Stimulated activated CD4-positive, alpha-beta T cell treated with anti-CD3 and anti-CD28 coated beads, Interleukin-15, amount 100 ng/mL, for 1 hour (primary cell): ENCODE measurements at places on chromosomes 4 and X.

- DNase-seq = no peak
Observed at GRCh38 chrX:103539695-103540094, 20.4 kb upstream of the RAB40A start.

GRCh38 chrX:18885328-18886004 lies 98.4 kb downstream of the PHKA2 start:
- DNase-seq = no peak

- no peak for DNase-seq
Observed at GRCh38 chrX:70089604-70090297, 27.5 kb downstream of the OTUD6A start.

- no peak for DNase-seq
Observed at GRCh38 chr4:150904671-150905070, 110.4 kb downstream of the LRBA start.

- no peak for DNase-seq
Observed at GRCh38 chrX:126338916-126339315, 172.8 kb upstream of the DCAF12L2 start.

GRCh38 chr4:110543577-110543976 lies 67.6 kb downstream of the ENPEP start:
- no peak for DNase-seq

DNA sequence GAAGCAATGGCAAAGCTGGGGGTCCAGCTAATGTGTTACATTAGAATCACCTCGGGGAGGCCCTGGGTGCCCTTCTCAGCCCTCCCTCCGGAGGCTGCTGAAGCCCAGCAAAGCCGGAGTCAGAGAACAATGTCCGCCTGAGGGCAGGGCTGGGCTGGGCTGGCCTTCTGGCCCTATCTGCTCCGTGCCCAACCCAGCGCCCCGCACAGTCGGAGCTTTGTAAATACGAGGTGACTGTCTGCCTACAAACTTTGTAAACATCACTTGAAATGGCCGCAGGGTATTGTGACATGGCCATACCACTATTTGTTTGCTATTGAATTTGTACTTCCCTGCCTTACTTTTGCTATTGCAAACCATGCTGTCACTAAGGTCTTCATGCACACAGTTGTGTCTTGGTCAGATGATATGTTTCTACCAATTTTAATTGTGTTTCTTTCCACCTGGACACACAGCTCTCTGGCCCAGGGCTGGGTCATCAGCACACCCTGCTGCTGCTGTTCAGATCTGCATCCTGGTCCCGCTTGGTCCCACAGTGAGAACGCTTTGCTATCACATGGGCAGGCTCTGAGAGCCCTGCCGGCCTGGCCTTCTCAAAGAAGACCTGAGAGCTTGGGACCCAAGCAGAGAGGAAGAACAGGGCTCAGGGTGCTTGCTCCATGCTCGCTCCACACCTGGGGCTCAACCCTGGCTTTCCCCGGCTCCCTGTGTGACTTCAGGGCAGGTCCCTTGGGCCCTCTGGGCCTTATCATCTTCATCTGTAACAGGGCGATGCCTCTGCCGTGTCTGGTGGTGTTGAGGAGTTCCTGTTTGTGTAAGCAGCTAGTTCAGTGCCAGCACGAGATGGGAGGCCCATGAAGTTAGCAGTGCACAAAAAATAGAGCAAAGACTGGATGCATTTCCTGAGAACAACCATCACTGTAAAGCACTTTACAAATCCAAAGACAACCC lies 2.3 kb downstream of the S100P start:
- DNase-seq = no peak

DNA sequence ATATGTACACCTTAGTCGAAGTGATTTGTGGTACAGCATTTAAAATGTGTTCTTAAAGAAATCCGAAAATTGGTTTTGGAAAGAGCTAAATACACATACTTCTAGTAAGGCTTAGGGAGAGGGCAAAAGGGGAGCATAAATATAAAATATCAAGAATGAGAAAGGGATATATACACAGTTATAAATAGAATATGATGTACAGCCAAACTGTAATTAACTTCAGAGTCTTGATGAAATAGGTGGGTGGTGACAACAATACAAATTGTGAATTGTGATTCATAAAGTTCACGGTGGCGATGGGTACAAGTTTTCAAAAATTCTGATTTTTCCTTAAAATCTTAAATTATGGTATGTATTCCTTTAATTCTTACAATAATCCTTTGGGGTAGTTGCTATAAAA lies 62.2 kb downstream of the KDM6A start:
- DNase-seq = no peak

DNA sequence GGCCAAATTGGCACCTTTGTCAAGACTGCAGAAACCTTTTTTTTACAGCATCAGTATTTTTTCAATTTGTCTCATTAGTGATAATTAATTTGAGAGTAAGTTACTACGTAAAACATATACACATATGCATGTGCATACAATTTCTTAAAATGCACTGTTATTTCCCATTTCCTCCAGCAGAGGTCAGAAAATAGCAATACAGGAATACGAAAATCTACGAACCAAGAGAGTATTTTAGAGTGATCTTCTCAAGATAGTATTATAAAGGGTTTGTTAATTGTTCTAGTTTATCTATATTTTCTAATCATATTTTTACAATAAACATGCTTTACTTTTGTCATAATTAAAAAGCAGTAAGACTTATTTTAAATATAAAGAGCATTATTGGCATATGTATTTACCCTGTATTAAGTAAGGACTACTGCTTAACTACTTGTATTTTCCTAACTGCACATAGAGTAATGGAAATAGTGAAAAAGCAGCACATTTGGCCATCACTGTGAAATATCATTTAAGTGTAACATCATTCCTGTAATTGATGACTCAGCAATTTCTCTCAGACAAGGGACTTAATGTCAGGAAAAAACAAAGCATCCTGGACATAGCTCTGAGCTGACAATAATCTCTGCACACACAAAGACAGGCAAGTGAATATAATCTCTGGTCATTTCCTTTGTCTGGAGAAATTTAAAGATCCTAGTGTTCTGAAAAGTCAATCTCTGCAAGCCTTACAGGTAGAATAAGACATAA lies 45.6 kb downstream of the MAOB start:
- no peak for DNase-seq

DNA sequence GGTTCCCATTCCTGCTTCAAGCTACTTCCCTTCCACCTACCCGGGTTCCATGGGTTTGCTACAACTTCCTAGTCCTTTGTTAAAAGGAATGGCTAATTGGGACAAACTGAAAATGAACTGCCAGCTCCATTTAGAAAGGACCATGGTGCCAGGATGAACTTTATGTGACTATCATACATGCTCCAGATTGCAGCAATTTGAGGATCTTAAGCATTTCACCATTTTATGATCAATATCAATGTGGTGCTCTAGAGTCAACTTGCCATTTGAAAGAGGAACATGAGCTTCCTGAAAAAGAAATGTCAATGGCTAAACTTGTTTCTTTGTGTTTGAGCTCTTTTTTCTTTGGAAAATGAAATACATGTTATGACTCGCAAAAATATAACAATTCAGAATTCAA lies 92.7 kb upstream of the IL15 start:
- no peak for DNase-seq
